ENCODE measurements at places on chromosomes 6 and 20. TPM values are rescaled to one million over a fixed set of nuclear protein-coding genes. Genes with fewer than 3 reads are reported as not detected.

Gene MOCS1
- total RNA-seq: 16.9 TPM

Gene CEBPB
- total RNA-seq: 60.7 TPM

Gene CAPN11
- not detected for total RNA-seq

Gene PACRG
- not detected for total RNA-seq

Gene GPX6
- total RNA-seq: not detected

Gene OLIG3
- total RNA-seq: not detected

Gene GINS1
- 27.9 TPM for total RNA-seq

Gene ZNF343
- 12.8 TPM for total RNA-seq

Gene PERP
- total RNA-seq: 39.9 TPM

Gene MAPK14
- 28.6 TPM for total RNA-seq

Gene ZNF337
- total RNA-seq: 8.3 TPM

Gene ZNF318
- 4.8 TPM for total RNA-seq

Gene ANKRD66
- not detected for total RNA-seq

Gene CCN5
- total RNA-seq: not detected

Gene SLC17A9
- not detected for total RNA-seq

Gene CLIC5
- not detected for total RNA-seq

Gene IL20RA
- total RNA-seq: not detected

Gene ECI2
- total RNA-seq: 78.5 TPM

Gene GJA1
- not detected for total RNA-seq

Gene GMDS
- total RNA-seq: 10.0 TPM

Gene FAM209B
- total RNA-seq: not detected

Gene RAB32
- 33.2 TPM for total RNA-seq

Gene GGTLC1
- total RNA-seq: not detected

All from HT1080 (cell line).